ENCODE measurements at places on chromosomes 12 and 14.
A peak's percentile ranks its signal among the peaks of the same experiment; 100 is the strongest.

GRCh38 chr12:77723308-77723707 lies 107.4 kb upstream of the NAV3 start:
- no peak for DNase-seq

DNA sequence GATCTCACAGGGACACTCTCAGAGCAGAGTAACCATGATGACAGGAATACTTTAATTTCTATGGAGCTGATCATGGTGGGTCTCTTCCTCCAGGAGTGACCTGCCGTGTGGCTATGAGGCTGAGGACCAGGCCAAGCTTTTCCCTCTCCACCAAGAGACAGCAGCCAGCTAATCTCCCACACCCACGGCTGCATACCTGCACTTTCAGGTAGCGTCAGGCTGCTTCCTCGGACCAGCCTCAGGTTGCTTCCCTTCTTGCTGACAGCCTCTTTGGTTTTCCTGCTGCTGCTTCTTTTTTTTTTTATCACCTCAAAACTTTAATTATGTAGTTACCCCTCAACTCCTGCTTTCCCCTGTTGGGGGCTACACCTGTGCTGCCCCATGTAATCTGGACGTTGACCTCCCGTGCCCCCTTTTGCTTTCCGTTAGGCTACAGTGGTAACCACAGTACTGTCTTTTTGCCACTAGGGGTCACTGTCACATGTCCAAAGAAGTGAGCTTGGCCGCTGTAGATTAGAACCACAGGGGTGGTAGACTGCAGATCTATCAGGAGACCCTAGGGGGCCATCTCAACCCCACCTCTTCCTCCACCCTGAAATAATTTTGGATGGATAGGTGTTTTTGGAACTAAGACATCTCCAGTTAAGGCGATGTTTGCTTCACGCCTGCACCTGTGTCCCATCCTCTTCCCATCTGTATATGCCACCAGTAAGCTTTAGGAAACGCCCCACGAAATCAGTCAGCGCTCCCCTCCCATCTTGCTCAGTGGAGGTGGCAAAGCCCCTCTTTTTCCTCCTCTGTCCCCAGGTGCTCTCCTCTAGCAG lies 7.8 kb upstream of the PIP4K2C start:
- peak; percentile 93 for DNase-seq

- no peak for DNase-seq
Measured at GRCh38 chr12:47556261-47557030, 149.4 kb downstream of the RPAP3 start.

- no peak for DNase-seq
Measured at GRCh38 chr12:4734625-4735340, 14.6 kb downstream of the GALNT8 start.

DNA sequence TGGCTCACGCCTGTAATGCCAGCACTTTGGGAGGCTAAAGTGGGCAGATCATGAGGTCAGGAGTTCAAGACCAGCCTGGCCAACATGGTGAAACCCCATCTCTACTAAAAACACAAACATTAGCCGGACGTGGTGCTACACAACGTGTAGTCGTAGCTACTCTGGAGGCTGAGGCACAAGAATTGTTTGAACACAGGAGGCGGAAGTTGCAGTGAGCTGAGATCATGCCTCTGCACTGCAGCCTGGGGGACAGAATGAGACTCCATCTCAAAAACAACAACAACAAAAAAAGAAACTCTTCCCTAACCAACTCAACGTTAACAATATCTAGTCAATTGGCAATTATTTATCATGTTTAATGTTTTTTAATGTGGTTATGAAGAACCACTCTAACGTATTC lies 89.3 kb downstream of the EPS8 start:
- no peak for DNase-seq

DNA sequence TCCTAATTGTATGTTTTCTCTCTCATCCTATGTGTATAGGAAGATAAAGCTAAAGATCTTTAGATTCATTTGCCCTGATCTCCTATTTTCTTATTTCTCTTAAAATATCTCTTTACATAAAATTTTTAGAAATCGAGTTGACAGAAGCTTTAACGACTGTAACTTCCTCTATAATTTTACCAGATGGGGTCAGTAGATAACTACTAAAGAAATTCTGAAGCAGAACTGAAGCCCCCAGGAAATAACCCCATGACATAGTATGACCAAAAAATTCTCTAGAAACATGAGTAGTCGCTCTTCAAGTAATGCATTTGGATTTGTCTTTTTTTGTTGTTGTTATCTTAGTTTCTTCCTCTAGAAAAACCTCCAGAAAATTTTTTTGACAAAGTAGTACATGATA lies 288.0 kb downstream of the ERC1 start:
- no peak for DNase-seq

GRCh38 chr12:2447861-2448260 lies 346.9 kb upstream of the FKBP4 start:
- peak; percentile 55 for DNase-seq

GRCh38 chr12:13784504-13784903 lies 196.9 kb downstream of the GRIN2B start:
- DNase-seq: no peak

- no peak for DNase-seq
Measured at GRCh38 chr12:109999983-110000505, 814 bp downstream of the ANKRD13A start.

- peak; percentile 84 for DNase-seq
Measured at GRCh38 chr14:23294734-23295561, 7.7 kb downstream of the PPP1R3E start.

DNA sequence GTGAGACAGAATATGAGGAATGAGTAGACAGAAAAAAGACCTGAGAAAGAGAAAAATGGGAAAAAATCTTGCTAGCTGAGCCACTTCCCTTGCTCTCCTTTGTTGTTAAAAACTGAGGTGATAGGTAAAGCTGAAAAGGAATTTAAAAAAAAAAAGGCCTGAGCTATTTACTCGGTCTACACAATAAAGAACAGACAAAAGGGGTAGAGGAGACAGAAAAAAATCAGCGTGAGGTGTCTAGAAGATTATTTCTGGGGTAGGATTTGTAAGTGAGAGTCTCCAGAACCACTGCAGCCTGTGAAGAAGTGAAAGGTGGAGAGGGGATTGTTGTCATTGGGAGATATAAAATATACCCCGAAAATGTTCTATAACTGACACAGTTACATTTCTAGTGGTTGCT lies 98.8 kb downstream of the EXOC5 start:
- DNase-seq: no peak

DNA sequence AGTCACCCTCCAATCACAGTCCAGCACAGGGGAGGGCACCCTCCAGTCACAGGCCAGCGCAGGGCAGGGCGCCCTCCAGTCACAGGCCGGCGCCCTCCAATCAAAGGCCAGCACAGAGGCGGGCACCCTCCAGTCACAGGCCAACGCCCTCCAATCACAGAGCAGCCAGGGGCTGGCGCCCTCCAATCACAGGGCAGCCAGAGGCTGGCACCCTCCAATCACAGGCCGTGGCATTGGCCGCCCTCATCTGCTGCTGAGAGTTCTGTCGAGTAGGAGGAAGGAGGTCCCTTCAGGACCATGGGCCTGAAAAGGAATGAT lies 26.6 kb downstream of the DDX51 start:
- no peak for DNase-seq

DNA sequence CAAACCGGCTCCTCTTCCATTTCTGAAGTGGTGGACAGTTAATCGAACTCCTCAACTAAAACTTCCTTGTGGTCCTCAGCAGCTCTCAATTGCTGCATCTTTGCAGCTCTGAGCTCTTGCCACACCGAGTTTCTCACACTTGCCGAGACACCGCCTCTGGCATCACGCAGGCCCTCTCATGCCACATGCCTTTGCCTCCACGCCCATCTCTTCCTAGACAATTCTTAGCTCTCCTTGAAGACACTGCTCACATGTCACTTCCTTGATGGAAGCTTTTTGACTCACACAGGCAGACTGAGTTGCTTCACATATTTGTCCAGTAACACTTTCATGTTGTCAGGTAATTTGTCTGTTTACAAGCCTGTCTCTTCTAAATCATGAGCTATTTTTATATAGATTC lies 29.2 kb downstream of the KCNA1 start:
- no peak for DNase-seq

- DNase-seq: no peak
Measured at GRCh38 chr14:36944307-36945010, 227.9 kb downstream of the SLC25A21 start.

GRCh38 chr14:31388687-31389413 lies 31.5 kb downstream of the HEATR5A start:
- DNase-seq: no peak

DNA sequence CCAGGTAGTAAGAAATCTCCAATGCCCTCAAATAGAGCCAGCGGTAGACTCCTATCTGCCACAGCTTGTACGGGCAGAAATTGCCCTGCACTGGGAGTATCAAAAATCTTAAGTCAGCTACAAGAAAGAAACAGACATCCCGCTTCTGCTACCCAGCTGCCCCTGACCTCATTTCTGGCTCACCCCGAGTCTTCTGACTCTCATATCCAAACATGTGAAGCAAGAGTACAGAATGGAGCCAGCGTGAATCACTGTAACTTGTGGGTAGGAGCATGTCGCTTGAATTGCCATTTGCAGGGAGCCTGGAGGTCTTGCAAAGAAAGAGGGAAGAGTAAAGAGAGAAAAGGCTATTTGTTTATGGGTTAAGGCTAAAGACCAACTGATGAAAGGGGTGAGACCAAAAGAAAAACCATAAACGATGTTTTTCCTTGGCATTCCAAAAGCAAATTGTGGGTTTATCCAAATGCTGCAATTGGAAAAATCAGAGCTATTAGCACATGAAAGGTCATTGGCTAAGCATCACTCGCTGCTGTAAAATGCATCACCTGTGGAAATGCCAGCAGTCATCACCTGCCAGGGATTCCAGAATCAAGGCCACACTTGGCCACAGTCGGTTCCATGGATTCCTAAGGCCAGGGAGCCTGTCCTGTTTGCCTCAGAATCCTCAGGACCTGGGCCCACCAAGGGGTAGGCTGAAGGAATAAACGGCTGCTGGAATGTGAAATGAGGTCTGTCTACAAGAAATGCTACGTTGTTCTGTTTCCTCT lies 86.6 kb downstream of the FOXN3 start:
- no peak for DNase-seq

GRCh38 chr14:90255871-90256270 lies 482 bp upstream of the PSMC1 start:
- DNase-seq: no peak

DNA sequence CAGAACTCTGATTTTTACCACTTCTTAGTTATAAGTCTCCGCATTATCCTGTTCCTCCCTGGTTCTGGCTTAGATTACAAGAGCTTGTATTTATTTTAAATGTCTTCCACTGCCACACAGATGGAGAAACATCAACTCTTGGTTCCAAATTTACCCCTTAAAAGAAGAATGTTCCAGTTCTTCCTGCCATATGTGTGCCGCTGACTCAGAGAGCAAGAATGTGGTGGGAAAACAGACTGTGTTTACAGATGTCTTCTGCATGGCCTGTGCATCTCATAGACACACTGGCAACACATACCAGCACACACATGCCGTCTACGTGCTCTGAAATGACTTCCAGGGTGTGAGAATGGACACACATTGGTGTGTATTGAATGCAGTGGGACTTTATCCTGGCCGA lies 383.0 kb downstream of the LRIG3 start:
- peak; percentile 27 for DNase-seq

DNA sequence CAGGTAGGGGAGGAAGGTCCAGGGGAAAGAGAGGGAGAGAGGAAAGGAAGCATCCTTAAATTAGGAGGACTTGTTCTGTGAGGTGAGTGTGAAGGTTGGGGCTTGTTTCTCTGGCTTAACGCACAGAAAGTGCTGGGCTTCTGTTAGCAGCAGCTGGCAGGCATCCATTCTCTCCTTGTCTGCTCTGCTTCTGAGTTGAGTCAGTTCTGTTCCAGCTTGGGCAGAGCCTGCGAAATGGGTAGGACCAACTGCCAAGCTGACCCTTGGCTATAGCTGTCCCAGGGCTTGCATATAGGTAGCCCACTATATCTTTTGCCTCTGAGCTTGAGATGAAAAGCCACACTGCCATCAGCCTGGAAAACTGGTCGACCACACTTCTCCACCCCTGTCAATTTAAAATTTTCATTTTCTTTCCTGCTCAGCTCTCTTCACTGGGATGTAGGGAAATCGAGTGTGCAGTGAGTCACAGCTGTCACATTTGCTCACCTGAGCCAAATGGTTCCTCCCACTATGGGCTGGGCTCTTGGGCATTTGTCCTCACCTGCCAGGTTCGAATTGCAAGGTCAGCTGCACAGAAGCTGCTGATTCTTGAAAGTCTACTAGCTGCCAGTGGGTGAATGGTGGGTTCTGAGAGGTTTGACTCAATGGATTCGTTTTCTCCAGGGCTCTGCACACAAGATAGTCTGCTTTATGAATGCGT lies 256.4 kb upstream of the PWP1 start:
- DNase-seq: no peak

- DNase-seq: peak; percentile 75
Measured at GRCh38 chr12:124705545-124706138, 138.2 kb upstream of the NCOR2 start.

DNA sequence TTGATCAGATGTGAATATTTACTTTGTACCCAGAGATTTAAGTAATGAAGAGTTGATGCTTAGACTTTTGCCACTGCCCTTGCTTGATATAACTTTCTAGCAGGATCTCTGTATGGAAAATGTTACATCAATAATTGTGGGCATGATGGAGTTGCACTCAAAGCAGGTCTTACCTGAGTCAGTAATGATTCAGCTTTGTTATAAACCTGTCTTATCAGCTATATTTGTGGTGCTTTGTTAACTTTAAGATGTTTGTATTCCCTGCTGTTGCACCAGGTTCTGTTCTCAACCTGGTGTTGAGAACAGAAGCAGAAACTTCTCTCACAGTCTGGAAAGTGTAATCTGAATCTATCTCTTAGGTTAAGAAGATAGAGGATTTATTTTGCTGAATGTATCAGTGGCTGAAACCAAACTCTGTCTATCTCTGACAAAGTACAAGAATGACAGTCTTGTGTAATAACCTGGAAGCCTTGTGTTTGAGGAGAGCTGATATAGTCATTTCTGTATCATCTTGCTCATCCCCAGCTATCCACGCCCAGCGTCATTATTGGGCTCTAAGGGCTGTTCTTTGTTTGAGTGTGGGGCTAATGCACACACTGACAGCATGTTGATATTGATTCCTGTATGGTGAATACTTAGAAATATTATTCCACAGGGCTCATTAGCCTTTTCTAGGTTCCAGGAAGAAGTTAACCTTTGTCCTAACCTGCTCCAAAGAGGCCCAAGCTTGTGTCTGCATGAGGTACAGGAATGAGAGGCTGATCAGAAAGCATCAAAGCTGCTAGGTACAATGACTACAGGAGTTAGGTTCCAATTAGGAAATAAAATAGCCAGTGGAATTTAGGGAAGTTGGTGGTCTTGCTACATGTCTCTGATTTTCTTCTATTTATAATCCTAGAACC lies 3.6 kb downstream of the AKAP6 start:
- no peak for DNase-seq

DNA sequence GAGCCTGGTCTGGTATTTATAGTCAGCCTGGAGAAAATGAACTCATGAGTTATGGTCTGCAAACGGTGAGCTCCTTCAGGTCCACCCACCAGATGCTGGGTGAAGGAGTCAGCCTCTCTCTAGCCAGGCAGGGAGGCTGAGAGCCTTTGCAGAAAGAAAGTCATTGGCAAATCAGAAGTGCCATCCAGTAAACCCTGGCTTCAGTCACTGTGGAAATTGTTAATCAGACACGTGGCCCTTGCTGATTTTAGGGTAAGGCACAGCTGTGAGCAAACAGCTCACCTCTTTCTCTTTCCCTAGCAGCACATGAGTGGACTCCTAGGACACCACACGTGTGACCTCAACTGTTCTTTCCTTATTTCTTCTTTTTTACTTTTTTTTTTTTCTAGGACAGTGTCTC lies 44.9 kb downstream of the CHST11 start:
- no peak for DNase-seq

GRCh38 chr12:128702371-128702770 lies 121.4 kb downstream of the SLC15A4 start:
- DNase-seq: no peak

GRCh38 chr12:9699898-9700605 lies 30.5 kb downstream of the CLEC2D start:
- DNase-seq: no peak
